ENCODE measurements at places on chromosomes 2 and 18.

DNA sequence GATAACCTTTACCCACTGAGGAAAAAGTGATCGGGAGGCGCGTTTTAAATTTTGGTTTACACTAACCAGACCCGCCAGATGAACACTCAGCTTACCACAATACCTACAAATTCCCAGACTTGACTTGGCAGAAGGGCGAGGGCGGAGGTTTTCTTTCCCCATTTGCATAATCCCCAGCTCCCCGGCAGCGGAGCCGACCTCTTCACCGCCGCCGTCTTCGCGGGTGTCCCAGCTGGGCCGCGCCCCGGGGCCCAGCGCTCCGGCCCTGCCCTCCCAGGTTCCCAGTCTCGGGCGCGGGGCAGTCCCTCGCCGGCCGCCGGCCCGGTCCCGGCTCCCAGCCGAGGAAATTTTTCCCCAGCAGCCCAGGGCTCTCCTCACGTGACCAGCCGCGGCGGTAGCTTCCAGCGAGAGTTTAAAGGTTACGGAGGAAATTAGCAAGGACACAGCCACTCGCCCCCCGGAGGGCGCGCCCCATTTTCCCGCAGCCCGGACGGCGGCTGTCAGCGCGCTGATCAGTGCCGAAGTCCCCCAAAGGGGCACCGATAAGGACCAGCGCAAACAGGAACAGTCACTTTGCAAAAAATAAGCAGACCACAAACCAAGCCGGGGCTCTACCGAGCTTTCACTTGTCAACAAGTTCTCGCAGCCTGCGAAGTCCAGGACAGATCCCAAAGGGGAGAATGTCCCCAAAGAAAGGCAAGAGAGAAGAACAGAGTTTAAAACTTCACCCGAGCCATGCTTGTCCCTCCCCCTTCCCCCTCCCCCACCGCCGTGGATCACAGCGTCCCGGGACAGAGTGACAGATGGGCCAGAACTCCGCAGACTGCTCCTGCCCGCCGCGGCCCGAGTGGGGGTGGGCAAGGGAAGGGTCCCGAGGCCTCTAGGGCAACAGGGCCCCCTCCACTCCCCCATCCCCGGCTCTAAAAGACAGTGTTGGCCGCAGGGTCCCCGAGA, 1.3 kb upstream of the PRKCE start:
- DNase-seq = peak; percentile 77

- DNase-seq = no peak
These were observed 77.2 kb upstream of the FIGN start for GRCh38 chr2:163812926-163813520.

DNA sequence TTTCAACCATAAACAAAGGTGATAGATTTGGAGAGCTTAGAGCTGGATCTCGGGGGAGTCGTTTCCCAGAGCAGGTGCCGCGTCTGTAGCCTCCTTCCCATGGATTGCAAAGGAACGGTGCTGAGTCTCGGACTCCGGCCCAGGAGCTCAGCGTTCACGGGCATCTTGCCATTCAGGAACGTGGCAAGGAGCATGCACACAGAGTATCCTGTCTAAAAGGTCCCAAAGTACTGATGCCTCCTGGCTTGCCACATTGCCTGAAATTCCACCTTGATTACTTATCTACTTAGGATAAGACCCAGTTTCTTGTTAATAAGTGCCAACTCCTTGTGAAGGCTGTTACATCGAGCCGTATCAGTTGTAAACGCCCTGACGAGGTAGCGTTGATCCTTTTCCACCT, 197.8 kb upstream of the MYT1L start:
- no peak for DNase-seq

DNA sequence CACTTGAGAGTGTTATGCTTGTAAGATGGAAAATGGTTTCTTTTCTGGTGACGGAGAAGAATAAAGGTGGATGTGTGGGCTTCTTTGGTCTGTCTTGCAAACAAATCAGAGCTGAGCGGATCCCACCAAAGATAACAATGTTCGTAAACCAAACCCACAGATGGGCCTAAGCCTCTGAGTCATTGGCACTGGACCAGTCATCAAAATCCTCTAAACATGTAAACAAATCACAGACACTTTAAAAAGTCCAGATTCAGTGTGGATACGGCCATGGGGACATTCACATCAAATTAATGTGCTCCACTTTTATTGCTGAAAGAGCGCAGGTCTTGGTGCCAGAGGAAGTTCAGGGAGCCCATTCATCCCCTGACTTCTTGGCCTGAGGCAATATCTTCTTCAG, 60.5 kb upstream of the TMEM200C start:
- no peak for DNase-seq

GRCh38 chr2:190794377-190794776, 86.2 kb upstream of the GLS start:
- no peak for DNase-seq

- DNase-seq = peak; percentile 6
These were observed 305.5 kb upstream of the HDAC4 start for GRCh38 chr2:239706367-239706766.

- DNase-seq = no peak
These were observed 25.4 kb downstream of the FAM98A start for GRCh38 chr2:33573657-33574056.

DNA sequence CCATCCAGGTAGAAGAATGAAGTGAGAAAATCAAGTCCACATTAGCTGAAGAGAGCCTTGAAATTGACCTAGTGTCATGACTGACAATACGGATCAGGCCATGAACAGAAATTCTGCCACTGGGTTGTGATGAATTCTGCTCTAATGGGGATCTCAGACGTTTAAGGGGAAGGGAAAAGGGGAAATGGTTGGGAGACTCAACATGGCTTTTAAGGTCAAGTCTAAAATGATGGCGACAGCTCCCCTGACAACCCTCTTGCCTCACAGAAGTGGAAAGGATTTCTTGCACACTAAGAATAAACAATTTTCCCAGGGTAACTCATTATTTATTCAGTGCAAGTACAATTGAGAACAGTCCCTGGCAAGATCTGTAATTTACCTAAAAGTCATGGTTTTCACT, 302.5 kb upstream of the ACVR2A start:
- DNase-seq = no peak

DNA sequence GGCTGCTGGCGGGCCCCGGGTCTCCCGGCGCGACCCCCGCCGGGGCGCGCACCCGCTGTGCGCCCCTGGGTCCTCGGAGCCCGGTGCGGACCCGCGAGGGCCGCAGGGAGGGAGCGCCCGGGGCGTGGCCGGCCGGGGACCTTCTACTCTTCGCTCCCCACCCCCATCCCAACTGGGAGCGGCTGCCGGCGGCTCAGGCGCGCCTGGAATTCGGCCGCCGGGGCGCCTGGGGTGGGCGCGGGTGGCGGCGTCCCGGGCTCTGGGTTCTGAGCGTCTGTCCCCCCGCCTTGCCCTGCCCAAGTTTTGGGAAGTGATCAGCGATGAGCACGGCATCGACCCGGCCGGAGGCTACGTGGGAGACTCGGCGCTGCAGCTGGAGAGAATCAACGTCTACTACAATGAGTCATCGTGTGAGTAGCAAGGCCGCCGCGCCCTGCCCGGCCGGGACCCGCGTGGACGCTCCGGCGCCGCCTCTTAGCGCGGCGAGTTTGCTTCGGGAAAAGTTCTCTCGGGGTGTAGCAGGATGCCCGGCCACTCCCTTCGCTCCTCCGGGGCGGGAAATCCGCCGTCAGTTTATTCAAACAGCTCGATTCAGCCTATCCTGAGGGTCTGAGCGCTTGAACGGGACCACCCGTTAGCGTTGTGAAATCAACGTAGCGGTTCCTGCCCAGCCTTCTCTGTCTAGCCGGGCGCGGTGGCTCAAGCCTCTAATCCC, 502 bp downstream of the TUBB6 start:
- no peak for DNase-seq

- no peak for DNase-seq
These were observed 2.1 kb upstream of the SNED1 start for GRCh38 chr2:240996161-240996833.

DNA sequence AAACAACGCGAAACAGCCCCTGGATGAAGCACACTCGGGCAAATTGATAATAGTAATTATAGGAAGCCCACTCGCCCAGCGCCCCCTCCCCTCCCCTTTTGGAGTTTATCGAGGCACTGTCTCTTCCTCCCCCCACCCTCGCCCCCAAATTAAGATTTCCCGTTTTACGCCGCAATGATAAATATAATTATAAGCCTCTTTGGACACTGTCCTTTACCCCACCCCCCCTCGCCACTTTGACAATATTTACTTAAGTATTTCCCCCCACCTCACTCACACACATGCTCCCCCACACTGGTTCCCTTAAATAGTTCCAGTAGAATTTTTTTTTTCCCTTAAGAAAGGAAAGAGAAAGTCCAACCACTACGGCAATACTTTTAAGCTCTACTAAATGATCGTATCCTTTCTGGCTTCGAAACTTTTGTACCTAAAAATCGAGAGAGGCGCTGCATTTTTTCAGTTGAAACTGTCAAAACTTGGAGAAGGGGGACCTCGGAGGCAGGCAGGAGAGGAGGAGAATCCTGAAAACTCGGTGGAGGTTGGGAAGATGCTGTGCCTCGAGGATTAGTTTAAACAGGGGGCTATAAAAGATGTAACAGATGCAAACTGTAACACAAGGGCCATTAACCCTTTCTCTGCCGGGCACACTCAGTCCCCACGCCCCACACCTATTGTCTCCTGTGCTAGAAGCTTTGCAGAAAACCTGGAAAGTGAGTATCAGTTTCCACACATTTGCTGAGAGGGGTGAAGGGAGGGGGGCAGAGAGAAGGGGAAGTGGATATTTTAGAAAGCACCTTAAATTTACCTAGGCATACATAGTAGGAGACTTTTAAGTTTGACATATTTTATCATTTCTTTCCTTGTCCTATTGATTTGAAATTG, 1.8 kb downstream of the ZEB2 start:
- DNase-seq = no peak

DNA sequence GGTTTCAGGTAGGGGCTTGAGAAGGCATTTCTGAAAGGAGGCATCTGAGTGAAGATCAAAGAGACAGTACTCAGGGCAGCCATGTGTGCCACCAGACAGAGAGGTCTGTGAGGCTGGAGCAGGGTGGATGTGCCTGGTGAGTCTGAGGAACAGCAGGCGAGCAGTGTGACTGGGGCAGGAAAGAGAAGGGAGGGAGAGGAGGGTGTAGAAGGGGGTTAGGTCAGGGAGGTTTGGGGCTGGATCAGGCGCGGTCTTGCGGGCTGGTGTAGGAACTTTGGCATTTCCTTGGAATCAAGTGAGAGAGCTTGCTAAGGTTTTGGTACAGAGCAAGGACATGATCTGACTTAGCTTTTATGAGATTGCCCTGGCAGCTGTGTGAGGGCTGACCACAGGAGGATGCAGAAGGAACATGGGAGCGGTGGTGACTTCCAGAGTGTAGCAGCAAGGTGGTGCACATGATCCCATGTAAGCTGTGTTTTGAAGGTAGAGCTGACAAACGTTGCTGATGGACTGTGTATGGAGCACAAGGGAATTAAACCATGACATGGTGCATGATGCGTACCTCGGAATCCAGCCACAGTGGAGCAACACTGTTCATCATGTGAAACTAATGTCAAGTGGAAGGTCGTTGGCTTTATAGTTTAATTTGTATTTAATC, 13.9 kb downstream of the RAB31 start:
- DNase-seq = no peak

DNA sequence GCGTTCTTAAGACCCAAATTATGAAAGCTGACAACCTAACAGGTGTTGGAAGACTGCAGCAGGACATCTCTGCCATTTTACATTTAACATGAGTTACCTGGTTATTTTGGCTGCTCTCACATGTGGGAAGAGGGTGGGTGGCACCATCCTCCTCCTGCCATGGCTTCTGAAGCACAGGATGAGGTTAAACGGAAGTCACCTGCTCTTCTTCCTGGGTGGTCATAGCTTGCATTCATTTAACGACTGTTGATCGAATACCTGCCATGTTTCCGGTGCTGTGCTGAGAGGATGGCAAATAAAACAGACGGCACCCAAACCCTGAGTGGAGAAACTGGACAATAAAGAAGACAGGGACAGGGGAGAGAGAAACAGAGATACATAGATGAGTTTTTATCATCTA, 118.0 kb downstream of the RHBDD1 start:
- DNase-seq = no peak

GRCh38 chr2:166917415-166917814, 29.1 kb downstream of the XIRP2 start:
- DNase-seq = no peak

DNA sequence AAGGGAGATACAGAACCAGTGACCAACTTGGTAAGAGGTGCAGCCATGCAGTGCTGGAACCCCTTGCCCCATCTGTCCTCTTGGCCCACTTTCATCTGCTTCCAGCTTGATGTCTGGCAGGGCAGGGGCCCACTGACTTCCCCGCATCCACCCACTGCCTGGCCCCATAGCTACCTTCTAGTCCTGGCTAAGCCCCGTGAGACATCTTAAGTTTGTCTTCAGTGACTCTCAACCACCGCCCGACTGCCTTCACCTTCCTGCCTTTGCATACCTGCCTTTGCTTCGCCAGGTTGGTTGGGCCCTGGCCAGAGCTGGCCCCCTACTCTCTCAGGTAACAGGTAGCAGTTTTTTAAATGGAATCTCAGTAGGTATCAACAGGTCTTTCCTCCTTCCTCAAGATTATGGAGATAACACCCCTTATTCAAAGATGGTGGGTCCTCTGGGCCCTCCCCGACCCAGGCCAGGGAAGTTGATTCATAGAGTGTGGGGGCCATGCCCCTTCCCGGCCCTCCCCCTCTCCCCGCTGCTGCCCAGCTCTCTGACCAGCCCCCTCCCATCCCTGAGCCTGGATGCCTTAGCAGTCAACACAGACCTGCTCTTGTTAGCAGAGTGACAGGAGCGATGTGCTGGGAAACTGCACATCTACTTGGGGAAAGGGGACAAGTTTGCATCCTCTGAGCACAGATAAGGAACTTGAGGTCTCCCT, 2.8 kb downstream of the ARID5A start:
- no peak for DNase-seq

GRCh38 chr2:60285626-60286316, 267.7 kb downstream of the BCL11A start:
- DNase-seq = no peak

DNA sequence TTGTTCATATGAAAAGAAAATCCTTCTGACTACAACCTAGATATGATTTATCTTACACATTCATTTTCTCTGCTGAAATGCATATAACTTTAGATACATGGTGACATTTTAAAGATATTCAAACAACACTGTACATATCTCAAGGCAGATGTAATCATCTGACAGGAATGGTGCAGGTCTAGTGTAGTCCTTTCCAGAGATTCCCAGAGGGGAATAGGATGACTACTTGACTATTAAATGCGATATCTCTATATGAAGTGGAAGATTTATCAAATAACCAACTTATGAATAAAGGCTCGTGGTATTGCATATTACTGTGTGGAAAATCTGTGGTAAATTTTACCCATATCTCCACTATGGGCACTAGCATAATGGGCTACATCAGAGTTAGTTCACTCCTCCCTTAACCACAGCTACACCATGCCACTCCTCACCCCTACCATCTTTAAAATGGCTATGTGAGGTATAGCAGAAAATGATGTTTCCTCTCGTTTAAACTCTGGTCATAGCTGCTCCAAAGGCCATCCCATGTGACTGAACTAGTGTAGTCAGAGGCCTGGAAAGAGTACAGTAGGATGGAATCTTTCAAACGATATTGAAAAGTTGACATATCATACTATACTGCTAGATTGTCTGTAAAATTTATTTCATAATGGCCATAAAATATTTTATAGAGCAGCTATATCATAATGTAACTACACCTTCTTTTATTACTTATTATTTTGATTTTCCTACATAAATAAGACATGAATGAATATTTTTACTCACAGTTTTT, 9.1 kb upstream of the ITPRID2 start:
- DNase-seq = no peak

GRCh38 chr2:231672617-231673347, 35.5 kb upstream of the PTMA start:
- DNase-seq = no peak

- DNase-seq = no peak
These were observed 224.6 kb upstream of the LRRTM4 start for GRCh38 chr2:77746780-77747179.

- DNase-seq = no peak
These were observed 139.2 kb downstream of the LAMA3 start for GRCh38 chr18:23828426-23828825.
